Effector CD8-positive, alpha-beta T cell (primary cell): ENCODE measurements at places on chromosomes 7 and 10.

DNA sequence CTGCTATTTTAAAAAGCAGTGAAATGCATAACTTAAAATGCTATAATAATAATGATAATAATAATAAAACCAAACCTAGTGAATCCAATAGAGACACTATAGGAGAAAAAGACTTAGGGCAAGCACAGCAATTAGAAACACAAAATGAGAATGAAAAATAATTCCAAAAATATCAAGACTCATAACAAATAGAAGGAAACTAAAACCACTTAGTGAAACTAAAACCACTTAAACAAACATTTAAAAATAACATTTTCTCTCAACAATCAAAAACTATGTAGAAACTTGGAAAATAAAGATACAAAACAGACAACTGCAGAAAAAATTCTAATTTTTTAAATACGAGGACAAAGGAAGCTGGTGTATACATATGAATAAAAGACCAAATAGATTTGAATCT, 655.2 kb upstream of the NRG3 start:
- no peak for DNase-seq

DNA sequence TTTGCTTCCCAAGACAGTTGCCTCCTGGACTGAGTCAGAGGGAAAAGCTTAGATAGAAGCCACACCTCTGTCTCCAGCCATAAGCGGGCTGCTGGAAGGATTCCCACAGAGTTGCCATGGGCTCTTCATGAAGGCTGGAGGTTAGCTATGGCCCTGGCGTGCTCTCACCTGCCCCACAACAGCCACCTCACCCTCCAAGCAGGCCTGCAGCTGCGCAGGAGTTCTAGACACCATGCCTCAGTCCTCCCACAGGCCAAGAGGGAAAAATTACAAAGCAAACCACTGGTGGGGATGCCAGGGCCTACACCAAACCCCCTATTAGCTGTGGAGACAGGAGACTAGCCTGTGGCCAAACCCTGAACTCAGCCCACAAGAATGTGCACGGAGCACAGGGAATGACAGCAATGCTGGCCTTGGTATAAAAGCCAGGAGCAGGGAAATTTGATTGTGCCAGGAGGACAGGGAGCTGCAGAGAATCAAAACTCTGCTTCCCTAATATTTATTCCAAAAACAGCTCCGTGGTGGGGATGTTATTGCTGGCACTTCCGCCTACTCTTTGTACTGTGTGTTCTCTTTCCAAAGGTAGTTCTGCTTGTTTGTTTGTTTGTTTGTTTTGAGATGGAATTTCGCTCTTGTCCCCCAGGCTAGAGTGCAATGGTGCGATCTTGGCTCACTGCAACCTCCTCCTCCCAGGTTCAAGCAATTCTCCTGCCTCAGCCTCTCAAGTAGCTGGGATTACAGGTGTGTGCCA, 60.3 kb upstream of the STK17A start:
- DNase-seq = no peak

GRCh38 chr7:84492098-84493034, 297.8 kb upstream of the SEMA3A start:
- DNase-seq = no peak

DNA sequence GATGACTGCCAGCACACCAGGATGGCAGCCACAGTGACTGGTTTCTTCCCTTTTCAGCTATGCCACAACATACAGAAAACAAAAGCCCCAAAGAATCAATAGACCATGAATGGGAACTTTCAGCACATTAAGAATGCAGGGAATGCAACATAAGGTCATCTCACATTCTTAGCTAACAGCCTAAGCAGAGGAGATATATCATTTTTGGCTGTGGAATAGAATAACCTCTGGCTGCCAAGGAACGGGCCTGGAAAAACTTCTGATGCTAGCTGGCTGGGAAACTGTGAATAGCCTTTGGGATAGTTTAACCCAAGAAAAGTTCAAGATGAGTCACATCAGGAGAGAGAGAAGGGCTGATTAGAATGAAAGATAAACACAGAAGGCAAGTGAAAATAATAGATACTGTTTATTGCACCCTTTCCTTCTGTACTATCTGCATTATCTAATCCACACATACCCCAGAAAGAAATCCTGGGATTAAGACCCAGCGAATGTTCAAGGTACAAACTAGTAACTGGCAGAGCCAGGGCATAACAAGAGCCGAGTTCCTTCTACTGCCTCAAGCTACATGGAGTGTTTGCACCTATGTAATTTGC, 169.2 kb downstream of the SEMA3A start:
- no peak for DNase-seq

GRCh38 chr10:50917486-50917885, 32.1 kb upstream of the A1CF start:
- DNase-seq = no peak
